CD4-positive, alpha-beta T cell (primary cell): ENCODE measurements at places on chromosomes 5 and 9. TPM values are rescaled to one million over a fixed set of nuclear protein-coding genes. Genes with fewer than 3 reads are reported as not detected.

GRCh38 chr9:123718188-123718587, 211.7 kb downstream of the DENND1A start:
- no peaks in the 10 kb centered on the region for H3K36me3 ChIP-seq
- H3K4me3 ChIP-seq: no peak overlapping the region
- DNase-seq: no peak
- no peaks in the 10 kb centered on the region for H3K4me1 ChIP-seq

DNA sequence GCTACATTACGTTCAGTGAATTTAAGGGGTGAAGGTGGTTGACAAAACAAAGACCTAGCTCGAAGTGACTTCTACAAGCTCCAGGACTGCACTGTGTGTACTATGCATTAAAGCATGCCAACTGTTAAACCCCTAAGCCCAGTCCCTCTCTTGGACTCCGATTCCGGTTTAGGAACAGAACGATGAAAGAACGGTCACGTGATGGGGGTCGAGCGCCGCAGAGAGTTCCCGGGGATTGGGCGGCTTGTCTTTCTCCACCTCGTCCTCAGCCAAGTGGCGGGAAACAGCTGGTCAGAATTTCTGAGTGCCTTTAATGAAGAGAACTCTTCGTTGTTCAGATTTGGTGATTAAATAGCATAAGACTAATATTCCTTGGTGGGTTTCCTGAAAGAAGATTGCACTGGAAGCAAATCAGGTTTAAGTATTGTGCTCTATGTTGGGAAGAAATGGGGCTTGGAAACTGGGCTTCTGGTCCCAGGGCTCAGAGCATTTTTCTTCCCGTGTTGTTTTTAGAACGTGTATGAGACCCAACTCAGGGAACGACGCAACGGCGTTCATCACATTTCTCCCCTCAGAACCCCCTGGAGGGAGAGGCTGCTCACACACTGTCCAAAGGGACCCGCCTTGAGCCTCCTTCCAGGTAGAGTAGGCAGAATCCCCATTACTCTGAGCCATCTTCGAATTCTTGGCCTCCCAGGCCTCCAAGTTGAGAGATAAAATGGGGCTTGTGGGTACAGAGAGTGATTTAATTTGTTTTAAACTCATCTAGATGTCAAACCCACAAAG, 25.3 kb downstream of the IRX2 start:
- no peak overlapping the region for H3K4me3 ChIP-seq
- DNase-seq: no peak
- H3K27me3 ChIP-seq: no peaks in the 10 kb centered on the region
- no peaks in the 10 kb centered on the region for H3K4me1 ChIP-seq

DNA sequence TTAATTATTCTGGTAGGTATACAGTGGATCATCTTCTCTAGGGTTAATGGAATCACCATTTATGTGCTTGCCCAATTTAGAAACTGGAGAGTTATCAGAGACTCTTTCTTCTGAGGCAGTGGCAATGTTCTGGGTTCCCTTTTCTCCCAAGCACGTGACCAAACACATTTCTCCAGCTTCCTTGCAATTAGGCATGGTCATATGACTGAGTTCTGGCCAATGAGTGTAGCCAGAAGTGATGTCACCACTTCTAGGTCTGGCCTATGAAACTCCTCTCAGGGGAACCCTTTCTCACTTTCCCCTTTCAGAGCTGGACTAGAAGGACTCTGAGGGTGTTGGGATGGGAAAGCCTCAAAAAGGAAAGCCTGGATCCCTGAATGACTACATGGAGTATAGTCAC, 172.0 kb downstream of the NSG2 start:
- H3K27ac ChIP-seq: no peak overlapping the region
- no peaks in the 10 kb centered on the region for H3K27me3 ChIP-seq
- H3K4me1 ChIP-seq: no peaks in the 10 kb centered on the region
- no peak for DNase-seq

DNA sequence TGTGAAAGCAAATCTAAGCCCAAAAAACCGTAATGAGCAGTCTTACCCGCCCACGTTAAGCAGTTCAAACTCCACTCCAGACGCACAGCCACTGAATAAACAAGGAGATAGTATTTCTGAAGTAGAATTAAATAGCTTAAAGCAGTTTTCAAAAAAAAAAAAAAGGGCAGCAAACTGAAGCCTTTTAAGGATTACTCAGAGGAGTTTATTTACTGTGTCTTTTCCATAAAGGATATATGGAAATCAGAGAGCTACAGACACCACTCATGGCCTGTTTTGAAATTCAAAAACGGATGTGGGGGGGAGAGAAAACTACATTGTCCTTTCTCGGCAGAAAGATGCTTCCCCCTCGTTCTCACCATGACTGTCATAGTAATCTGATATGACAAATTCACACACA, 83.7 kb upstream of the IRX1 start:
- no peak overlapping the region for H3K27ac ChIP-seq
- no peaks in the 10 kb centered on the region for H3K27me3 ChIP-seq
- no peaks in the 10 kb centered on the region for H3K36me3 ChIP-seq
- no peaks in the 10 kb centered on the region for H3K4me1 ChIP-seq
- DNase-seq: no peak
- H3K4me3 ChIP-seq: no peak overlapping the region

- H3K4me1 ChIP-seq: no peaks in the 10 kb centered on the region
- no peaks in the 10 kb centered on the region for H3K36me3 ChIP-seq
- H3K27ac ChIP-seq: no peak overlapping the region
- no peaks in the 10 kb centered on the region for H3K27me3 ChIP-seq
- H3K4me3 ChIP-seq: no peak overlapping the region
Measured at GRCh38 chr9:31916591-31917241, 467.7 kb upstream of the ACO1 start.

DNA sequence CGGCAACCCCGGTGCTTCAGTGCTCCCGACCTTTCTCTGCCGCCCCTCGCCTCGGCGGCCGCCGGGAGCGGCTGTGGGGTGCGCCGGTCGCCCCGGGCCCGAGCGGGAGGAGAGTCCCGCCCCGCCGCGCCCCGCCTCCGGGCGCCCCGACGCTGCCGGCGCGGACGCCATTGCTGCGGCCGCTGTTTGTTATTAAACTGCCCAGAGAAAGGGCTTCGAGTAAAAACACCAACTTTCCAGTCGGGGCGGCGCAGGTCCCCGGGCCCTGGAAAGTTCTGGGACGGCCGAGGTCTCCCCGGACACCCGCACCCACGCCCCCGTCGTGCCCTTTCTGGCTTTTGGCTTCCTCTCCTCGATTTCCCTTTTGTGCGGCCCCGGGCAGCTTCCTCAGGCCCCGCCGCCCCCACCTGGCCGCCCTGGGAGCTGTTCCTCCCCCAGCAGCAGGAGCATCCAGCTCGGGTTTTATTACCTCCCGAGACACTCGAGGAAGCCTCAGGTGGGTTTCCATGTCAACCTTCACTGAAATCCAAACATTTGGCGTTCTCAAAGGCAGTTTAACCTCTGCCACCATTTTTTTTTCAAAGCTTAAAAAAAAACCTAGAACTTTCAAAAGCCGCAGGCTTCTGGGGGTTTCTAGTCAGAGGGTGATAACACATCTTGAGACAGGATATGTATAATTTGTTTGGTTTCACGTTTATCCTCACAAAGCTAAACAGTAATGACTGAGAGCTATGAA, 334.4 kb downstream of the CWC27 start:
- no peaks in the 10 kb centered on the region for H3K27me3 ChIP-seq
- peak overlapping the region; percentile 65 for H3K4me3 ChIP-seq
- DNase-seq: peak; percentile 38
- peaks cover 15% of the 10 kb centered on the region for H3K4me1 ChIP-seq
- no peaks in the 10 kb centered on the region for H3K36me3 ChIP-seq
- H3K27ac ChIP-seq: peak overlapping the region; percentile 50

DNA sequence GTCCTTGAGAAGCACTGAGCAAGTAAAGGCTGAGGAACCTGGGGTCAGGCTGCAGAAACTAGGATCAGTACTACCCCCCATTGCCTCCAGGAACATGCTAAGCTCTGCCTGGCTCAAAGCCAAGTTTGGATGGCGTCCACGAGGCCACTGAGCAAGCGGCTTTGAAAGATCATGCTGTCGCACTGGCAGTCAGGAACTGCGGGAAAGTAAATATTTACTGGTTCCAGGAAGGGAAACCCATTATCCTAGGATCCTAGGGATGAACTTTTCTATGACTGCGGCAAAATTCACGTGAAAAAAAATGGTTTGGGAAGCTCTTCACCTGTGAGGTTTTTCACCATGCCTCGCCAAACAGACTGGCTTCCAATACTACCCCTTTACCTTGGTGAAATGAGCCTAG, 75.3 kb upstream of the PJA2 start:
- DNase-seq: no peak
- H3K27ac ChIP-seq: no peak overlapping the region
- no peaks in the 10 kb centered on the region for H3K4me1 ChIP-seq
- H3K4me3 ChIP-seq: no peak overlapping the region
- H3K36me3 ChIP-seq: no peaks in the 10 kb centered on the region

- H3K27me3 ChIP-seq: no peaks in the 10 kb centered on the region
- H3K36me3 ChIP-seq: no peaks in the 10 kb centered on the region
- H3K27ac ChIP-seq: no peak overlapping the region
- no peak overlapping the region for H3K4me3 ChIP-seq
Measured at GRCh38 chr5:153404747-153405146, 85.7 kb upstream of the GRIA1 start.

DNA sequence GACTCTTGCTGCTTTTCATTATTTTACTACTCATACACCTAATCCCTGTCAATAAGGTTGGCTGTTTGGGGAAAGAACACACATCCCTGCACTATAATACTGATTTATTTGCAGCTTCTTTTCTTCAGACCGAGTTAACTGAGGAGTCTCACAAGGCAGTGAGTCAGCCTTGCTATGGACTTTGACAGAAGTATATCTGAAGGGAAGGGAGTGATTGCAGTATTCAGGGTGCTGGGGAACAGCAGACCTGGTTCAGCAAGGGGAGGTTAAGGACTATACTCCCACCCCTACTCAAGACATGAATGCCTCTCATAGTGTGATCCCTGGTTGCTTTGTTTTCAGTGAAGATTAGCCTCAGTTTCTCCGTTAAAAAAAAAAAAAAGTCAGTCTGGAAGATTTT, 99.8 kb downstream of the TLE4 start:
- peaks cover 3% of the 10 kb centered on the region for H3K36me3 ChIP-seq
- DNase-seq: no peak
- H3K4me1 ChIP-seq: peaks cover 11% of the 10 kb centered on the region

- peaks cover 10% of the 10 kb centered on the region for H3K36me3 ChIP-seq
- no peak overlapping the region for H3K4me3 ChIP-seq
- no peaks in the 10 kb centered on the region for H3K27me3 ChIP-seq
- no peak overlapping the region for H3K27ac ChIP-seq
Measured at GRCh38 chr5:172973931-172974330, 9.6 kb upstream of the ATP6V0E1 start.

DNA sequence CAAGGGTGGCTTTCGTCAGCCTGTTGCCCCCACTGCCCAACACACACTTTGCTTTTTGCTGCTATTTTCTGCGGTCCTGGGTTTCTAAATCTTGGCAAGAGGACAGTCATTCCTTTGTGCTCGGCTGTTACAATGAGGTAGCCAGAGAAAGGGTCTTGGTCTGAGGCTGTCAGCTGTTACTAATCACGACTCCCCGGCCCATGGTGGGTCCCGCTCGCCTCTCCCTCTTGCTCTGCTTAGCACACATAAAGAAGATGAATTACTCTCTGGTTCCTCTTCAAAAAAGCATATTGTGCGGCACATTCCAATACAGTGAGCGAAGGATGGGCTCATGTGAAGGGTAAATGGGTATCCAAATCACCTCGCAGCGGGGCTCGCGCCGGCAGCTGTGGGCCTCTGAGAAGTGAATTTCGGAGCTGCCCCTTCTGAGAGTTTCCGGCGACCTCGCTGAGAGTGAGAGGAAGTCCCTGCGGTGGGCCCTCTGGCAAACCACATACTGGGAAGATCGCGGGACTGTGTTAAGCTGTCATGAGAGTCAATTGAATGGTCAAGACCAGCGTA, 56.0 kb downstream of the SLC1A3 start:
- H3K36me3 ChIP-seq: no peaks in the 10 kb centered on the region
- no peaks in the 10 kb centered on the region for H3K27me3 ChIP-seq
- no peaks in the 10 kb centered on the region for H3K4me1 ChIP-seq

DNA sequence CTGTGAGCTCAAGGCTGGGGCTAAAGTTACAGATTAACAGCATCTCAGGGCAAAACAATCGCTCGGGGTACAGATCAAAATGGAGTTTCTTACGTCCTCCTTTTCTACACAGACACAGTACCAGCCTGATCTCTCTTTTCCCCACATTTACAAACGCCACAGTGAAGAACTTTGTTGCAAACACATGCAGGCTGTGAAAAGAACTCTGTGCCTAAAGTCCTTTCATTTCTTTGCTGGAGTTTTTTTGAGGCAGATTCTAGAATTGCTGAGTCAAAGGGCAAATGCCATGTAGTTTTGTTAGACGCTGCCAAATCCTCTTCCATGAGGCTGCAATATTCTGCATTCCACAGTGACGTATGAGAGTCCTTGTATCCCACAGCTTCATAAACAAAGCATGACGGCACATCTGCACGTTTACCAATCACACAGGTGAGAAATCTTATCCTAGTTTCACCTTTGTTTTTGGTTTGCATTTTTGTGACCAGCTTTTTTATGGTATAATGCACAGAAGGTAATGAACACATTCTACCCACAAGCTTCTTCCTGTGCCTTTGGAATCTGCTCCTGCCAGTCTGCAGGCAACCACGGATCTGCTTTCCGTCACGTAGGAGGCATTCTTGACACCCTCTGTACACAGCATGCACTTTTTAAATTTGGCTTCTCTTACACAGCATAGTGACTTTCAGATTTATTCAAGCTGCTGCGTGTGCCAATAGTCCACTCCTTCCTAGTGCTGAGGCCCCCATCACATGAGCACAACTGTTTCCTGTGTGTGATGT, 44.6 kb upstream of the LPCAT1 start:
- H3K27ac ChIP-seq: no peak overlapping the region
- no peak overlapping the region for H3K4me3 ChIP-seq
- DNase-seq: no peak
- H3K36me3 ChIP-seq: no peaks in the 10 kb centered on the region
- no peaks in the 10 kb centered on the region for H3K4me1 ChIP-seq

DNA sequence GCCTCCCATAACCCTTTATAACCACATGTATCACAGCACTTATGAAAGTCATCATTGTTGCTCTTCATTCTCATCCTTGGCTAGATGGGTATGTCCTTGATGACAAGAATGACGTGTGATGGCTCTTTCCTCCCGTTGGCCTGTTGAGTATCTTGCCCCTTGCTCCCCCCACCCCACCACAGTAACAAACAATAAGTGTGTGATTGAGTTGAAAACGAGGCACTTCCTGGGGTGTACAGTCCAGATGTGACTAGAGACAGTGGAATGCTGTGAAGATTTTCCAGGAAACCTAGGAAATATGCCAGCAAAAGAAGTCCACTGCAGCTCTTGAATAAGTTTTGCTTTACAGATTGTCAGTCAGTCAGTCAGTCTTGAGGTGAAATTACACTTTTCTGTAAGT, 262.5 kb downstream of the ELAVL2 start:
- H3K36me3 ChIP-seq: no peaks in the 10 kb centered on the region
- H3K4me1 ChIP-seq: no peaks in the 10 kb centered on the region
- no peak for DNase-seq
- H3K27me3 ChIP-seq: no peaks in the 10 kb centered on the region

The LCN1 gene
- total RNA-seq: not detected

The FAXDC2 gene
- total RNA-seq: not detected

The SLC46A2 gene
- not detected for total RNA-seq

The PSAT1 gene
- total RNA-seq: 0.30 TPM

The PLAC8L1 gene
- total RNA-seq: 0.56 TPM

The TAS2R1 gene
- not detected for total RNA-seq

The MLANA gene
- not detected for total RNA-seq

The BARHL1 gene
- not detected for total RNA-seq

The PIP5KL1 gene
- total RNA-seq: 2.9 TPM

The CDKN2AIPNL gene
- 15.5 TPM for total RNA-seq
